ENCODE measurements at places on chromosomes 7 and 10.
A peak's percentile ranks its signal among the peaks of the same experiment; 100 is the strongest.

- no peak for DNase-seq
Observed at GRCh38 chr7:2873686-2874551, 29.8 kb upstream of the GNA12 start.

GRCh38 chr10:54900584-54900983 is 99.6 kb upstream of the PCDH15 start:
- no peak for DNase-seq

DNA sequence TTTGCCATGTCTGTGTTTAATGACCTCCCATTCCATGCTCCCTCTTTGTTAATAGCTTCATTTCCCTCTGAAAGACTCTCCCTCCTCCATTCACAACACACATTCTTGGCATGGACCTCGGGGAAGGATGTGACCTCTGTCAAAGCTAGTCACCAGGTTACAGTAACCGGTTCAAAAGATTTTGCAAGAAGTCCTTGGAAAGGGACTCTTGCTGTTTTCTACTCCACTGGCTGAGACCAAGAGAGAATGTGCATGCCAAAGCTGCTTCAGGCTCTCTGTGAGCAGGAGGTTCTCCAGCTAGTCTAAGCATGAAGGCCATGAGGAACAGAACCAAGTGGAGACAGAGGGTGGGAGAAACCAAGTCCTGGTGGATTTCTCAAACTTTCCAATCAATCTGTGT is 732.6 kb downstream of the CCSER2 start:
- DNase-seq: no peak

- peak; percentile 5 for DNase-seq
Observed at GRCh38 chr7:104272767-104273384, 55.5 kb upstream of the LHFPL3 start.

DNA sequence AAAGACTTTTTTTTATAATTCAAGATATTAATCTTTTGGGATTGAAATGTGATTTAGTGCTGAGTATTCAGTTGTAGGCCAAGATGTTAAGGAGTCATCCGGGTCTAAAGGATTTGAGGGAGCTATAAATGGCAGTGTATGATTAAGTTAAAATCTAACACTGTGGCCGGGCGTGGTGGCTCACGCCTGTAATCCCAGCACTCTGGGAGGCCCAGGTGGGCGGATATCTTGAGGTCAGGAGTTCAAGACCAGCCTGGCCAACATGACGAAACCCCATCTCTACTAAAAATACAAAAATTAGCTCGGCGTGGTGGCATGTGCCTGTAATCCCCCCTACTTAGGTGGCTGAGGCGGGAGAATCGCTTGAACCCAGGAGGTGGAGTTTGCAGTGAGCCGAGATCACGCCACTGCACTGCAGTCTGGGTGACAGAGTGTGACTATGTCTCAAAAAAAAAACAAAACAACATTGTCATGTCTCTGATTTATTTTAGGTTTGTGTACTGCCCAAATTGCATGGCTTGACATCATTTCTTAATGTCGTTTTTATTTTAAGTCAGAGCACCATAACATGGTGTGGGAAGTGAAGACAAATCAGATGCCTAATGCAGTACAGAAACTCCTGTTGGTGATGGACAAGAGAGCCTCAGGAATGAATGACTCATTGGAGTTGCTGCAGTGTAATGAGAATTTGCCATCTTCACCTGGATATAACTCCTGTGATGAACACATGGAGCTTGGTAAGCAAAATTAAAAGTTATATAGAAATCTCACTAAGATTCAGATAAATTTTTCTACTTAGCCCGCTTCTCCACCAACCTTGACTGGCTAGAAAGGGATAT is 10.7 kb downstream of the HBP1 start:
- DNase-seq: no peak

DNA sequence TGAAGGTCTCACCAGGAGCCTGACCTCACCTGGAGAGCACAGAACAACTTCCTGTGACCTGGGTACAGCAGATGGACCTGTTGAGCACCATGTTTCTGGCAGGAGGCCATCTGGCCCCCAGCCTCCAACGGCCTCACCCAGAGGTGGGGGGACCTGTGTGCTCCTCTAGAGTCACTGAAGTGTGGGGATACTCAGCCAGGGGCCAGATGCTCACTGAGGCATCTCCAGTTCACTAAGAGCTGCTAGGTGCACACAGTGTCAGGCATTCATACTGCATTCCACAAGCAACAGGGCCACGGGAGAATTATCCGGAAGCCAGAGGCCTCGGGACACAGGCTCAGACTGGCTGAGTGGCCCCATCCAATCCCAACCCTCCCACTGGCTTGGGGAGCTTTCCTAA is 161.4 kb downstream of the TCERG1L start:
- DNase-seq: no peak

GRCh38 chr7:29494350-29494749 is 69.3 kb upstream of the PRR15 start:
- DNase-seq: no peak

- no peak for DNase-seq
Observed at GRCh38 chr7:44625526-44626471, 19.4 kb downstream of the OGDH start.

- no peak for DNase-seq
Observed at GRCh38 chr10:94287336-94287735, 75.4 kb downstream of the NOC3L start.

- DNase-seq: no peak
Observed at GRCh38 chr7:3112479-3113134, 68.9 kb upstream of the CARD11 start.

GRCh38 chr7:121041516-121042148 is 53.1 kb downstream of the CPED1 start:
- no peak for DNase-seq

DNA sequence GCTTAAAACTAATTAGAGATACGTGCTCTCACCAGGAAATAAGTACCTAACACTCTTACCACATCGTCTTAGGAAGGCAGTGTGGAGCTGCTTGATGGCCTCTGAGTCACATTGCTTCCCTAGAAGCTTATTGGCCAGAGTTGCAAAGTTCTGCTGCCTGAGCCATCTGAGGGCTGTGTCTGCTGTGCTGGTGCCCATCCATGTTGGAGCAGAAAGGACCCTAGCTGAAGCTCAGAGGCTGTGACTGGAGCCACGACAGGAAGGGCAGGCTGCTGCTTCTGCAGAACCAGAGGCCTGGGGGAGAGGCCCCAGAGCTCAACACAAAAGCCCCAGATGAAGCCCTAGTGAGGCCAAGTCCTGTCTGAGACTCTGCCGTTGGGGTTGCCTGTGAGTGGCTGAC is 64.8 kb upstream of the IGFBP3 start:
- no peak for DNase-seq

- no peak for DNase-seq
Observed at GRCh38 chr7:7620236-7620635, 20.3 kb upstream of the UMAD1 start.

DNA sequence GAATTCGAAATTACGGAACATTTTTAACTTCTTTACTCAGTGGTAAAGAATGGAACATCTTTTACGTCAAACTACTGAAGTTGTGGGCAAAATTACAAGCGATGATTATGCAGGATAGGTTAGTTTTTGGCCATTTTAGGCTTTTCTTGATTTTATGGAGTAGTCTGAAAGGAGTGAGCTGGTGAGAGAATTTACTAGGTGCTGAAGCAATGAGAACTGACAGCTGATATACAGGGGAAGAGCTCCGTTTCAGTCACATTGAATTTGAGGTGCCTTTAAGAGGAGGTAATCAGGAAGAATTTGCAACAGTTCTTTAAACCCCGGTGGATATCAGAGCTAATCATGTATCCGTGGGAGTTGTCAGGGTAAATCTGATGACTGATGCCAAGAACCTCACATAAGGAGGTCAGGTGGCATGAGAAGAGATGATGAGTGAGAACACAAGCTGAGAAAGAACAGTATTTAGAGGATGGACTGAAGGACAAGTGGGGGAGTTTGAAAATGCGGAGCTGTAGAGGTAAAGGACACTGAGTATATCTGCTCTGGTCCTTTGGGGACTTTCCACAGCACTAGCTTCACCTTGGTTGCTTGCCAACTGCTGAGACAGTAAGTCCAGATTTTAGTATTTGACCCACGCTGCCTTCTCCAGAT is 104.3 kb downstream of the AHR start:
- DNase-seq: no peak

DNA sequence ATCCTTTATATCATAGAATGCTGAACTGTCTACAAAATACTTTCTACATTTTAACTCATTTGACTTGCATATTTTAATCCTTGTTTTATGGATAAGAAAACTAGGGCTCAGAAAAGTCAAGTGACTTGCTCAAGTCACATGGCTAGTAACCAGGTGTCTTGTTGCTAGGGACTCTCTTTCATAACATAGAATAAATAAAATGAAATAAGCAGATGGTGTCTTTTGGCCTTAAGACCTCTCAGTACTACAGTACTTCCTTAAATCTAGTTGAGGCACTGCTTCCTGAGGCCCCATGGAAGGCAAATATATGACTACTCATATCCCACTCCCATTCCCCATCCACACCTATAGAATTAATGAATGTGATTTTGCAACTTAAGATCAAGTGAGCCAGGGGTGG is 87.9 kb downstream of the CDK6 start:
- DNase-seq: no peak

DNA sequence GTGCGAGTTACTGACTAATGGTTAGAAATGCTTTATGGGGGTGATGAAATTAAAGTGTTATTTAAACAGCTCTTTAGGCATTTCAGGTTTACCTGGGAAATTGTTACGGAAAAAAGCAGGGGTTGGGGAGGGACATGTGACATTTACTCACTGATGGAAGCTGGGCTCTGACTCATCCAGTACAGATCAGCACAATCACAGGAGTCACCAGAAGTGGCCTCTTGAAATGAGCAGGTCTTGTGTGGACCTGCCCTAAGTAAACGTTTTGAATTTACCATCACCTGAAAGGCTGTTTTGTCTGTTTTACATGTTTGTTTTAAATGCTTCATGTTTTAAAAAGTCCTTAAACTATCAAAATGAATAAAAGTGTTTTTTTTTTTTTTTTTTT is 2.3 kb downstream of the GLRX3 start:
- no peak for DNase-seq

- no peak for DNase-seq
Observed at GRCh38 chr7:2859952-2860351, 15.8 kb upstream of the GNA12 start.

- no peak for DNase-seq
Observed at GRCh38 chr10:119815671-119816070, 57.0 kb downstream of the MCMBP start.

- no peak for DNase-seq
Observed at GRCh38 chr10:114801411-114801813, 20.2 kb upstream of the FHIP2A start.

- no peak for DNase-seq
Observed at GRCh38 chr7:115816318-115816974, 214.1 kb downstream of the TFEC start.

- no peak for DNase-seq
Observed at GRCh38 chr10:60964257-60965235, 20.6 kb upstream of the RHOBTB1 start.

- DNase-seq: no peak
Observed at GRCh38 chr7:155609185-155609584, 35.3 kb upstream of the RBM33 start.

DNA sequence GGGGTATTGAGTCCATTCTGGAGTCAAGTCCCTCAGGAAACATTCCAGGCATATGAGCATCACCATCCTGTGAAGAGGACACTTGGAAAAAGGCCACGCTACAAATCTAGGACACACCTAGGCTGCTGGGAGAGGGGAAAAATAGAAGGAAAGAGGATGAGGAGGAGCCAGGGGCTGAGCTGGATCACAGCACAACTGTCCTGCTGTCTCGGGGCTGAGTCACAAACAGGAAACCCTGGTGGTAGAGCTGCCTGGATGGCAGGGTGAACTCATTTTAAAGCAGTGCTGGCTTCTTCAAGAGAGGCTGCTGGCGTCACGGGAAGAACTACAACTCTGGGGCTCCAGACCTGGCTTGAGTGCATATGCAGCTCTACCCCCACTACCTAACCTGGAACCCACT is 151.5 kb downstream of the RNF216 start:
- DNase-seq: no peak

DNA sequence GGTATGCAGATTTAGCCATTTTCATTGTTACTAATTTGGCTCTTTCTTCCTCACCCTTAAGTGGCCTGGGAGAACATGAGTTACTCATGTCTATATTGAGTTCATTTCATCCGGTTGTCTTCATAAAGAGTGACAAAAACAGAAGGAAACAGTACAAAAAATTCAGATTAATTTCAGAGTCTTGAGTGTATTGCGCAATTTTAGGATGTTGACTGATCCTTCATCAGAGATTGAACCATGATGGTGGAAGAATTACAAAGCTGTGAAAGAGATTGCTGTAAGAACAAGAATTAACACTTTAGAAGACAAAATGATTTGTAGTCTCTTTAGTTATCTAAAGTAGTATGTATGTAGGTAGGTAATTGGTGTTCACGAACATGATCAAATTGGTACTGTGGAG is 194.0 kb upstream of the PPP1R3A start:
- no peak for DNase-seq

- no peak for DNase-seq
Observed at GRCh38 chr7:5580714-5581395, 157.2 kb upstream of the TNRC18 start.

DNA sequence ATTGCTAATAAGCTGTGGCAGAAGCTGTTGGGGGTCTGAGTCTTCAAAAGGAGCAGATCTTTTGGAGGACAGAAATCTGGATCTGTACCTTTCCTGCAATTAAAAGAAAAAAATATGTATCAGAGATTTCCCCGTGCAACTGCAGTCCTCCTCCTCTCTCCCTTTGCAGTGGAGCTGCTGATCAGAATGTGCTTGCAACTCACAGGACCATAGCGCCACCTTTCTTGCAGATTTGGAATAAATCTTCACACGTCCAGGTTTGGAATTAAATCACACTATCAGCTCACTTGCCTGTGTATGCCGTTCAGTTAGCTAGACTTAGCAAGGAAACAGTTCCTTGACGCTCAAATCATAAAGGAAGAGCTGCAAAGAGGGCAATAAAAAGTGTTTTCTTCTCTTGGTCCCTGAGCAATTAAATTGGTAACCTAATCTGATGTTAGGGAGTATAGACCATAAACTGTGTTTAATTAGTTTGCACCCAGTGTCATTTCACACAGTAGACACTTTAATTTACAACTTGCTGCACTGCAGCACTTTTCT is 77.4 kb downstream of the PON1 start:
- no peak for DNase-seq

- DNase-seq: no peak
Observed at GRCh38 chr10:11232222-11232961, 214.7 kb downstream of the CELF2 start.

DNA sequence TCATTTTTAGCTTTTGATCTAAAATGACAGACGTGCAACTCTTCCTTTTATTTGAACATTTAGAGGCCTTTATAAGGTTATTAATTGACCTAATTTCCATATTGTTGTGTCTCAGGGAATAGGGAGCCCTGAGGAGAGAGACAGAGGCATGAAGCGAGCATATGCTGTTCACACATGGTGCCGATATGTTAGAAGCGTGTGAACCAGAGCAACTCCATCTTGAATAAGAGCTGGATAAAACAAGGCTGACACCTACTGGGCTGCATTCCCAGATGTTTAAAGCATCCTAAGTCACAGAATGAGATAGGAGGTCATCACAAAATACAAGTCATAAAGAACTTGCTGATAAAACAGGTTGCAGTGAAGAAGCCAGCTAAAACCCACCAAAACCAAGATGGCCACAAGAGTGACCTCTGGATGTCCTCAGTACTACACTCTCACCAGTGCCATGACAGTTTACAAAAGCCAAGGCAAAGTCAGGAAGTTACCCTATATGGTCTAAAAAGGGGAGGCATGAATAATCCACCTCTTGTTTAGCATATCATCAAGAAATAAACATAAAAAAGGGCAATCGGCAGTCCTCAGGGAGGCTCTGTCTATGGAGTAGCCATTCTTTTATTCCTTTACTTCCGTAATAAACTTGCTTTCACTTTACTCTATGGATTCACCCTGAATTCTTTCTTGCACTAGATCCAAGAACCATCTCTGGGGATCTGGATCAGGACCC is 80.1 kb downstream of the SEC61G start:
- no peak for DNase-seq
